Fibroblast of upper back skin (primary cell): ENCODE measurements at places on chromosomes 3 and 15.

GRCh38 chr3:17945018-17945798 is 202.8 kb upstream of the TBC1D5 start:
- DNase-seq = peak; percentile 3

- no peak for DNase-seq
Observed at GRCh38 chr15:70806992-70807712, 43.8 kb upstream of the UACA start.

- no peak for DNase-seq
Observed at GRCh38 chr3:130849091-130849552, 44.8 kb upstream of the ATP2C1 start.

DNA sequence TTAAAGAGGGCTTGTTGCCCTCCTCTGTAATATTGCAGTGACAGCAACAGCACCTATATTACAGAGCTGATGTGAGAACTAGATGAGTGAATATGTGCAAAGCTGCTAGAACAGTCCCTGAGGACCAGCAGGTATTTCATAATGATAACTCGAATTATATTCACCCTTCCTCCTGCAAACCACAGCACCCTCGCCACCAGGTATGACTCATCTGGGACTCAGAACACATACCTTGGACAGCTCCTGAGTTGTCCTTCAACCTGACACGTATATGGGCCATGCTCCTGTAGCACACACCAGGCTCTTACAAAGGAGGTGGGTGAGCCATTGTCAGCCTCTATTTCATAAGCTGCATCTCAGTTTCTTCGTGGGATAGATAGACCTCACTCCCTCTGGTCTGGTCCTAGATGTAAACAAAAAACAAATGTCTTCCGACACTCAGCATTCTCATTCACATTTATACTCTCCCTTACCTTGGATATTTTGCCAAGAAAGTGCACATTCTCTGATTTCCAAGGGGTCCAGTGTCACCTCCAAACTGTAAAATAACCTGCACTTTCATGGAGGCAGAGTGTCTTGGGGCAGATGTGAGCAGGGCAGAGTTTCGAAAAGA is 124.5 kb downstream of the TLE3 start:
- DNase-seq = peak; percentile 57

- peak; percentile 16 for DNase-seq
Observed at GRCh38 chr15:45921376-45921775, 286.5 kb downstream of the SQOR start.

DNA sequence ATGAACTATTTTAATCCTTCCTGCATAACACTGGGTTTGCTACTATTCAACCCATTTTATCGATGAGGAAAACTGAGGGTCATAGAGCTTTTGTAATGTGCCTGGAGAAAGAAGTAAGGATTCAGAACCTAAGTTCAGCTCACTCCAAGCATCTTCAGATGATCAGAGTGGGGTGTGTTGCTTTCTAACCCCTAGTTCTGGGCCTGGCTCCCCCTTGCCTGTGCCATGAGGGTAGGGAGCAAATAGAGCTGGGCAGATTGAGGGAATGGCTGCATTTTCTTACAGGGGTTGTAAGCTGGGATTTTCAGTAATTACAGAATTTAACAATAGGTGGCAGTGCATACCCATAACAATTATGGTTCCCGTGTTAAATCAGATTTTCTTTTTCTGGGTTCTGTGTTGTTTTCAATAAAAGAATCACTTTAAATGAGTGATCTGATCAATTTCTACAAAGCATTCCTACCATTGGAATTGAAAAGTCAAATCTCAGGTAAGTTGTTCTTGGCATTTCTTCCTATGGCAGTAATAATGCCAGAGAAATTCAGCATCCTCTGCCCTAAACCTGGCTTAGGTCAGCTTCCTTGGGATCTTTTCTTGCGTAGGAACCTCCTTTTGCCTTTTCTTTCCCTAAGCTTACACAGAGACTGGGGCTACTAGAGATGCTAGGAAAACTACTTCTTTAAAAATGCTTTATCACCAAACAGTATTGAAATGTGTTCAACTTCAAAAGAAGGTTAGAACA is 103.8 kb upstream of the IL12A start:
- DNase-seq = peak; percentile 55

GRCh38 chr3:64818196-64818595 is 130.4 kb upstream of the ADAMTS9 start:
- no peak for DNase-seq

DNA sequence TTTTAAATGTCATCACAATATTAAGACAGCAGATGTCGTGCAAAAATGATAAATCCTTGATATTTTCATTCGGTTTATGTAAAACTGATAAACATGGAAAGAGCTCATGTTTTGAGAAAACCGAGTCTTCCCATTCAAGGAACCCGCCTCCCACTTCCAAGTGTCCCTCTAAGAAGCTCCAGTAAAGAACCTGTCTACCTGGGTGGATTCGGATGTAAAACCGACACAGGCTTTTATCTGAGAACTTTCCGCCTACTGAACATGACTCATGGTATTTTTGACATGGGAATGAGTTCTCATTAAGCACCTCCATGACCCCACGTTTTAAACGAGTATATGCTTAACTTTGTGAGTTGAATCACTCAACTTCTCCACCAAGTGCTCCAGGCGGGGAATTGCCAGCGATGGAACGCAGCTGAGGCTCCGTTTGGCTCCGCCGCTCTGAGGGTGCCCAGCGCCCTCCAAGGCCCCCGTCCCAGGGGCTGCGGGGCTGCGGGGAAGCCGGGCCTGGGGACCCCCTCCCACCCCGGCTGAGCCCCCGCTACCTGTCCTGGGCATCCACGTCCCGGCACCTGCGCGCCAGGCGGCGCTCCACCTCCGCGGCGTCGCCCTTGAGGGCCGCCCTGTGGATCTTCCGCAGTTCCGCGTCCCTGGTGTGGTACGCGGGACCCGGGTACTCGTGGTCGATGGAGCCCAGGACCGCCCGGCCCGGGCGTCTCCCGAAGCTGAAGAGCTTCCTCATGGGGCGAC is 119.9 kb downstream of the LMLN start:
- DNase-seq = no peak

DNA sequence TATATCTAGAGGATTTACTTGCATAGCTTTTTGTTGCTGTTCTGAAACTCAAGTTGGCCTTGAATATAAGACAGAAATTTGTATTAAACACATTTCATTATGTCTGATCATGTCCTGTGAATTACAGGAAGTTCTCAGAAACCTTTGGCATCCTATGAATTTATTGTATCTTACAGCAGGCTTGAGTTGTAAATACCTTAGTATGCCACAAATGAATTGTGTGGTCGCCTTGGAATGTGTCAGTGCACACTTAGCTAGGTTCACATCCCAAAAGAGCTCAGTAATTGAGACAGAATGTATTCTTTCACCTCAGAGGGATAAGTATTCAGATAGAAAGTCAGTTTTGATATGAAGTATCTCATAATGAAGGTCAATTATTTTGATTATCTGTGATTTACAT is 83.4 kb downstream of the NEK11 start:
- peak; percentile 84 for DNase-seq

- peak; percentile 64 for DNase-seq
Observed at GRCh38 chr3:176919836-176920765, 277.2 kb downstream of the TBL1XR1 start.

GRCh38 chr3:187167777-187168176 is 28.5 kb upstream of the RPL39L start:
- no peak for DNase-seq

DNA sequence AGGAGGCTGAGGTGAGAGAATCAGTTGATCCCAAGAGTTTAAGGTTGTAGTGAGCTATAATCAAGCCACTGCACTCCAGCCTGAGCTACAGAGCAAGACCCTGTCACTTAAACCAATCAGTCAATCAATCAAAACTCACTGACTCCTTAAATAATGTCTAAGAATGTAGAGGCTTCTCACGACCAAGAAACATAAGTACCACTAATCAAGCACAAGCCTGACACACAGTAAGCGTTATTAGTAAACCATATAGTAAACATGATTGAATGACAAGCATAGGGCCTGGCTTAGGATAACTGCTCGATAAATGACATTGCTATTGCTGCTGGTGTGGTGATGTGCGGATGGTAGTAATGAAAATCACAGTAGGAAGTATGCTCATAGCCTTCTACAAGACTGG is 29.4 kb downstream of the C3orf85 start:
- DNase-seq = no peak

GRCh38 chr3:144051211-144051610 is 79.6 kb downstream of the DIPK2A start:
- DNase-seq = no peak

DNA sequence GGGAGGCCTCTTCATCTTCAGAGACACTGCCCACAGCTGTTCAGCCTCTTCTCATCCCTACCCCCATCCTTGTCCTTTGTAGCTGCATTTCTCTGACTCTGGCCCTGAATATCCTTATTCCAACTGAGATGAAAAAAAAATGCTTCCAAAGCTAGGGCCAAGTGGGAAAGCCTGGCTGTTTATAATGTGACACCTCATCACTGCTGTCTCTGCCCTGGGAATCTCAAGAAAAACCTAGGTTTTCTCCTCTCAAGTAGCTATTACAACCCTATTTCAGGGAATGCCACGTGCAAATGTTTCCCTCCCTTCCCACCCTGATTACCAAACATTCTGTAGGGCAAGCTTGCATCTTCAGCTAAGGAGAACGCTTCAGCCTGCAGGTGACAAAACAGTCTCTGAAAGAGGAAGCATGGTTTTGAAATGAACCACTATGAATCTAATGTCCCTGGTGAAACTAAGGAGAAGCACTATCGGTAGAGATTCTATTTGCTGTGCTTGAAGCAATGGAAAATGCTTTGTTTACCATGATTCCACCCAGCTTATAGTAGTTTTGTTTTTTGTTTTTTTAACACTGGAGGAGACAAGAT is 65.4 kb downstream of the USF3 start:
- no peak for DNase-seq

- DNase-seq = no peak
Observed at GRCh38 chr15:99963976-99964375, 230.7 kb upstream of the LYSMD4 start.

GRCh38 chr3:171879472-171879871 is 36.3 kb downstream of the TMEM212 start:
- no peak for DNase-seq

- DNase-seq = no peak
Observed at GRCh38 chr15:96889734-96890480, 559.4 kb downstream of the NR2F2 start.

GRCh38 chr3:132421832-132422231 is 4.5 kb downstream of the DNAJC13 start:
- DNase-seq = peak; percentile 73

- DNase-seq = peak; percentile 24
Observed at GRCh38 chr3:128950223-128950938, 43.5 kb downstream of the CFAP92 start.

GRCh38 chr15:27681038-27681437 is 418.1 kb downstream of the OCA2 start:
- DNase-seq = no peak

- no peak for DNase-seq
Observed at GRCh38 chr3:27239951-27240350, 129.2 kb downstream of the NEK10 start.

DNA sequence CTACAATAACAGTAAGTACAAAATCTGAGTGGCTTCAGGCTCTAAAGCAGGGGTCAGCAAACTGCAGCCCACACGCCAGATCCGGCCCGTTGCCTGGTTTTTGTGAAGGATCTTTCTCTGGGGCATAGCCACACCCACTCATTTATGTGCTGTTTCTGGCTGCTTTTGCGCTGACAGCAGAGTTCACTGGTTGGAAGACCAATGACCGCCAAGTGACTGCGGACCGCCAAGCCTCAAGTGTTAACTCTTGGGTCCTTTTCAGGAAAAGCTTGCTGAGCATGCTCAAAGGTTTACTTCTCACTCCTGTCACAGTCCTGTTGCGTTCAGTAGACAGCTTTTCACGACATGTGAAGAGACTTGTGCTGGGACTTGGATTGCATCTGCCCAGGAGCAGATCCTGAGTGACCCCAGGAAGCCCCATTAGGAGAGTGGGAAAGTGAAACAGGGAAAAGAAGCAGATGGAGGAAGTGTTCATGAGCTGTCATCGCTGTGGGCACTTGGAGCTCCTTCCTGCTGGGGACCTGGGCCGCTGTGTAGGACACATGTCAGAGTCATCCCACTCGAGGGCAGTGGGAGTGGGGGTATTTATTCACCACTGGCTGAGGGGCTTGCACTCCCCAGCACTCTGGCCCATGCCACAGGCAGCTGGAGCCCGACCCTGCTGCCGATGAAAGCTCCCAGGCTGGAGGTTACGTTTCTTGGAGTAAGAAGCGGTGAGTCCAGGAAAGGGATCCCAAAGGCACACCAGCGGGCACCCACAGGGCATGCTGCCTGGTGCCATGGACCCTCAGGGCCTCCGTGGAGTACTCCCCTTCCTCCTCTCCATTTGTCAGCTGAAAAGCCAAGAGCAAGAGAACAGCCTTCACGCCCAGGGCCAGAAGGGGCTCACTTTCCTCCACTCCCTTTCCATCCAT is 249.1 kb downstream of the PLCL2 start:
- no peak for DNase-seq

DNA sequence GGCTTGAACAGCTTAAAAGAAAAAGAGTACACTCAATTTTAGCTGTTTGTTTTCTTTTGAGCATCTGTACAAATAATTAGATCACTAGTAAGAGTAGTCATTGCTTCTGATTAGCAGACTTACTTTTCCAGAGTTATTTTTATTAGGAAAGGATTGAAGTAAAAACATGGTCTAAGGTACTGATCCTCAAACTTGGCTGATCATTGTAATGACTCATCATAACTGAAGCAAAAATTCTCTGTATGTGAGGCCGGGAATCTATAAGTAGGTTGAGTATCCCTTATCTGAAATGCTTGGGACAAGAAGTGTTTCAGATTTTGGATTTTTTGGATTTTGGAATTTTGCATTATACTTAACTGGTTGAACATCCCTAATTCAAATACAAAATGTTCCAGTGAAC is 12.4 kb downstream of the NMD3 start:
- DNase-seq = peak; percentile 19

DNA sequence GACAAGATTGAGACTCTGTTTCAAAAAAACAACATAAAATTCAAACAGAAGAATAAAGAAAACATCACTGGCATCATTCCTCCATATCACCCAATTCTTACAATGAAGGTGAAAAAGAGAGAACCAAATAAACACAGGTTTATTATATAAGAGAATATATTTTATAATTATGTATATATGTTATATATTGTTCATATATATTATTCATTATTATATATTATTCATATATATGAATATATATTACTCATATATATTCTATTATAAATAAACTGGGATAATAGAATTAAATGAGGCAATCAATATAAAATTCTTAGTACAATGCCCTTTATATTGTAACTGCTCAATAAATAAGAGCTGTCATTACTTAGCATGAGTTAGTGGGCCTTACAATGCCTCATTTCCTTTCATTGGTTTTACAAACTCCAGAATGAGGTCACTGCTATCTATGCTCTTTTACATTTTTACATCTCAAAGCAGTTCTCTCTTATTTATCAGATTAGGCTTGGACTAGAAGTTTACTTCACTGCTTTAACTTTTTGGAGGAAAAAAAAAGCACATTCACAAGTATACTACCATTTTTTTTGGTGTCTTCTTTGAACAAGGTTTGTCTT is 135.5 kb upstream of the TTC14 start:
- DNase-seq = peak; percentile 25
